Stimulated activated CD8-positive, alpha-beta memory T cell treated with anti-CD3 and anti-CD28 coated beads, Interleukin-2, amount 100 ng/mL, for 48 hours (primary cell): ENCODE measurements at places on chromosomes 5 and 9.

GRCh38 chr9:21030389-21031035 is 928 bp downstream of the HACD4 start:
- DNase-seq = no peak

- DNase-seq = no peak
Measured at GRCh38 chr5:51225789-51226742, 157.2 kb upstream of the ISL1 start.

DNA sequence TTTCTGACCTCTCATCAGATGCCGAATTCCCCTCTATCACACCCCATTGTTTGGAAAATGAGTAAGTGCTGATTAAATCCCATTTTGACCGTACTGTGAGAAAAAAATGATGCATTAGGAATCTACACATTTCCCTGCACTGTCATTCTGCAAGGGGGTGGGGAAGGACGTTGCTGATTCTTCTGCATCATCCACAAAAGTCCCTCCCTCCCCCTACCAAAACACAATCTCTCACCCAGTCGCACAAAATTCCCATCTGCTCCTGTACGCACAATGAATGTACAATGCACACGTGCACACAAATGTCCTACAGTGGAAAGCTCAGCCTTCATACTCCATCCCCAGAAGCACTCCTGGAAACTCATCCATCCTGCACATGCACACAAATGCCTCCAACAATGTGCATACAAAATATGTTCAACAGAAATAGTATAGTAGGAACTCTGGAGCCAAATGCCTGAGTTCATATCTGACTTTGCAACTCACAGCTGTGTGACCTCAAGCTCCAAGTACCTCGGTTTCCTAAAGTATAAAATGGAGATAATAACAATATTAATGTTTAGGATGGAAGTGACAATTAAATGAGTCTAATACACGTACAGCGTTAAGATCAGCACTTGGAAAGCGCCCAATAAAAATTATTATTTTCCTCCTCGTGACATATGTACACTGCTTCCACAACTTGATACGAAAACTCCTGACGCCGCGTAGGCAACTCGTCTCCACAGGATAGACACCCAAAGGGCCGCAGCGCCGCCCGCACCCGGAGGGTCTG is 809 bp downstream of the TNIP1 start:
- no peak for DNase-seq

DNA sequence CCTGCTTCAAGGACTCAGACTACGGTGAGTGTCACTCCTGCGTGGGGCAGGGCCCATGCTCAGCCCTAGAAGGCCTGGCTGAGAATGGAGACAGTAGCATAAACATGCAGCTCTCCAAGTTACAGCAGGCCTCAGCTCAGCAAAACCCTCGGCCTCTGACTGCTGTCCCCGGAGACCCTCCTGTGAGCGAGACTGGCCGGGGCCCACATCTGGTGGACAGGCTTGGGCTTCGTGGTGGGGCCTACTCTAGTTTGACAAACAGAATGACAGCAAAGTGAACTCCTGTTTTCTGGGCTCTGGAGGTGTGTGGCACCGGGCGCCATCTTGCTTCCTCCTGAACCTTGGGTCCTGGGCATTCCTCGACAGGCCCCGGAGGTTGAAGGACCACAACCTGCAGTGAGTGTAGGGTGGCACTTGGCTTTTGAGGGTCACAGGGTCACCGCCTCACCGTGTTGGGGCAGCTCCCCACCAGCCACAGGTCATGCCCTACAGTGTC is 97.5 kb downstream of the PHF2 start:
- no peak for DNase-seq

DNA sequence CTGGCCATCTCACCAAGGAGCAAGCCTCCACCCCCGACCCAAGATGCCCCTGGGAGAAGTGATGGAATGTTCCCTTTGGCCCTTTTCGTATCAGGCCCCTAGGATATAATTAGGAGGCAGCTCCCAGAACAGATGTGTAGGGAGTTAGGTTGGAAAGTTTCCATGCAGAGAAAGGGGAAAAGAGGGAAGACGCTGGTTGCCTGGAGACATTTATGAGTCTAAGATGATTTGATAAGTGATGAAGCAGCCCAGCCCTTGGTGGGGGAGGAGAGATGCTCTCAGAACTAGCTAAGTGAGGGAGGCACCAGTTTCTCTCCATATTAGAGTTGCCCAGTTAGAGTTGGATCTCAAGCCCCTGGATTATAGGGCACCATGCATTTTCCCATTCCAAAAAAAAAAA is 137.5 kb downstream of the GNA14 start:
- no peak for DNase-seq

DNA sequence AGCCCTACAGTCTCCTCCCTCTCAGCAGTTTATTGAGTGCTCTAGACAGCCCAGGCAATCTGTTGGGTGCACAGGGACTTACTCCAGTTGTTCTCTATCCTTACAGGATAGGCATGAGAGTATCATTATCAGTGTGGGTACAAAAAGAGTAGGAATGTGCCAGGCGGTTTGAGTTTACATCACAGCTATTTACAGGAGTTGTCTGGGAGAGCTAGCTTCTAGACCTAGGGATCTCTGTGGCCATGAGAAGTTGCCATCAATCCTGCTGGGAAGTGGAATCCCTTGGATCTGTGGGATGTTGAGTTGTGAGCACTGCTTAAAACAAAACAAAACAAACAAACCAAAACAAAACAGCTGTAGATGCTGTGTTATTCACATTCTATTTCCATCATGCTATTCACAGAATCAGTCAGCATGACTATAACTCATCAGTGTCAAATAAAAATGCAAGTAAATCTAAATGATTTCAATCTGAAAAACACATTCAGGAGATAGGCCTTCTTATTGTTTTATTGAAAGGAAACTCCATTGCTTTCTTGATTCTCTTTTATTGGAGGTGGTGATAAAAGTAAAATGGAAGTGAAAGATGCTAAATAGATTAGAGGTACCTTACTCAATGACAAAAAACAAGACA is 552.4 kb upstream of the ZNF608 start:
- DNase-seq = no peak

- DNase-seq = no peak
Measured at GRCh38 chr5:72506158-72506549, 1.1 kb downstream of the ZNF366 start.

DNA sequence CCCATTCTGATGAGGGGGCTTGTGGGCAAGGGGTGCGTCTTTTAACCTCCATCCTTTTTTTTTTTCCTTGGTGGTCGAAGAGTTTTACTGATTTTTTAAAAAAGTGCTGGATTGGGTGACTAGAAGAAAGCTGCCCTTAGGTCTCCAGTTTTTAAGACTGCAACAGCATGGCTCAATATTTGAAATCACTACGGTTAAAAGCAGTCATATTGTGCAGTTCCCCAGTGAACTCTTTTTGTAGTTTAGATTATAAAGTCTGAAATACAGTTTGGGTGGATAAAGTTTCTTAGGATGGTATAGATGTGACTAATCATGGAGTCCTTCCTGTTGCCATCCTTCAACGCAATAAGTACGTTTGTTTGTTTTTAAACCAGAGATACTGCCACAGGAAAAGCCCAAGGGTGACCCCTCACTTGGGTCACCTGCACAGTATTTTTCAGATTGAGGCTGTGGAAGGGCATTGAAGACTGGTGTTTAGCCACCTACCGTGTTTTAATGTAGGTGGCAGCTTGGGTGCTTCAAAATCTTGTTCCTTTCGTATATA is 520 bp upstream of the DHFR start:
- no peak for DNase-seq
